Stimulated activated CD8-positive, alpha-beta memory T cell treated with anti-CD3 and anti-CD28 coated beads, Interleukin-4, amount 100 ng/mL, for 1 hour (primary cell): ENCODE measurements at places on chromosomes 12 and 14.
A peak's percentile ranks its signal among the peaks of the same experiment; 100 is the strongest.

- no peak for DNase-seq
Observed at GRCh38 chr14:63448841-63449240, 94.3 kb downstream of the PPP2R5E start.

- no peak for DNase-seq
Observed at GRCh38 chr12:52862023-52862422, 13.2 kb upstream of the KRT78 start.

DNA sequence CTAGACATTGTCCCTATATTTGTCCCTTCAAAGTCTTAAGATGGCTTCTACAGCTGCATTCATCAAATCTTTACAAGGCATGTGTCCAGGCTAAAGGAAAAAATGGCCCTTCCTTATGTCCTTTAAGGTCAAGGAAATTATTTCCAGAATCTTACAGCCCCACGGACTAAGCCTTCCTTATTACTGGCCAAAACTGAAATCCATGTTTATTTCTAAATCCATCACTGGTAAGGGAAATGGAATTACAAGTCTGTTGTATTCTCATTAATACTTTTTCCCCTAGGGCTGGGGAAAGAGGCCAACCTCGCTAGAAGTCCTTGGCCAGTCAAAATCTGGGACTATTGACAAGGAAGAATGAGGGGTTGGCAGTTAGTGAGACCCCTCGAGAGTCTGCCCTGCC lies 252.5 kb downstream of the TMEM132C start:
- DNase-seq, result no peak

DNA sequence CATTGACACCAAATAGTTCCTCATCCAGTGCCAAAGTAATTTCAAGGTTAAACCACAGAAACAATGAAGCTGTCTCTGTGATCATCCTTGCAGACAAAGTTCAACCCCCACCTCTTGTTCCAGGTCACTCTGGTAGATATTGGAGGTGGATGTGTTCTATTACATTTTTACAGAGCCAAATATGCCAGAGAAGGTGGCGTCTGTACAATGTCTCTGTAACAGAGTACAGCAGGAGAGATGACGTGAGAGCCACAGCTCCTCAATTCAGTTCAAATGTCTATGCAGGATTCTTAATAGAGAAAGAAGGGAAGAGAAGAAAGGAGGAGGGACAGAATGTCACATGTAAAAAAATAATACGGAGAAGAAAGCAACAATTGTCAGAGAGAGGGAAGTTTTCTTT lies 268.3 kb upstream of the OR4E1 start:
- DNase-seq, result no peak

DNA sequence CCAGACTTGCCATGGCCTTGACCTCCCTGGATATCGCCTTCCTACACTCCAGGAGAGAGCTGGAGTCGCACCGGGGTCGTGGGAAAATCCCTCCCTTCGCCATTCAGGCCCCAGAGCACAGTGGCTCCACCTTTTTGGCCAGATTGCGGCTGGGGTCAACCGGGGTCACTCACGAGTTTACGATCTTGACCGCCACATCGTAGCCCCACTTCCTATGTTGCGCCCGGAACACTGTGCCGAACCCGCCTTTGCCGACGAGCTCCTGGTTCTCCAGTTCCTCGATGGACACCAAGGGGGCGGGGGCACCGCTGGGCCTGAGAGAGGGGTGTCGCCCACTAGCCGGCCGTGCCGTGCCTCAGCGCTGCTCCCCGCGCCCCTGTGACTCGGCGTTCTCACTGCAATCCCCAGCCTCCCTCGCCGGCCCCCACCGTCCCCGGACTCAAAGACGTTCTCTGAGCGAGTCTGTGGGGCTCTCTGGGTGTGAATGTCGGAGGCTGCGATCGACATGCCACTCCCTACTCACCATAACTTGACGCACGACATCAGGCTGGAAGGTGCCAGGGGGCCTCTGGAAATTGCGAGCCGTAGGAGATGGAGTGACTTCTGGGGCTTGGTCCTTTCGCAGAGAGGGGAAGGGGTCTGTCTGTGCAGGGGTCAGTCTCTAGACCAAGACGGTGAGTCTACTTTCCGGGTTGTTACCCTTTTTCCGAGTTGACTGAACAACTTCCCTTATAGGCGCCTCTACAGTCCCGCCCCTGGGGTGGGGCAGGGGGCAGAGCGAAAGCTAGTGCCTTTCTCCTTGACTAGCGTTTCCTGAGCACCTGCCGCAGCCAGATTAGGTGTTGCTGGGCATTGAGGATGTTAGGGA lies at the start of gene RIPK3:
RIPK3 (minus strand) TSS at position 708 of the 868 bp plus-strand sequence; CDS start at position 543, 165 bp downstream.
- DNase-seq, result peak; percentile 54

DNA sequence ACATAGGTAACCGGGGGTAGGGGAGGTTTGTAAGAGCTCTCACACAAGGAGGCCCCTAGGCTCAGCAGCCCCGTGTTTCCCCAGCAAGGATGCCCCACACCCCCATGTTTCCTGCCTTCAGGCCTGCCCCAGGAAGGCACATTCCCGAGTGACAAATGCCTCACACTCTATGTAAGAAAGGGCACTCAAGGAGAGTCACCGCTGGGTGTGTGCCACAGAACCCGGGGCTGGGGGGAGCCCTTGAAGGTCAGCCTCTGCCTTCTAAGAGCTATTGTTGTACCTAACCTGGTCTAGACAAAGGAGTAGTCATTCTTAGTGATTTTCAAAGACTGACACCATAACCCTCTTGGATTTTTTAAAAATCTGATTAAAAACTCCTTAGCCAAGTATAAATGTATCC lies 333.6 kb downstream of the DPF3 start:
- no peak for DNase-seq

GRCh38 chr12:130713581-130713991 lies 2.5 kb downstream of the RIMBP2 start:
- no peak for DNase-seq

GRCh38 chr14:95409477-95410272 lies 90.0 kb upstream of the CLMN start:
- no peak for DNase-seq

DNA sequence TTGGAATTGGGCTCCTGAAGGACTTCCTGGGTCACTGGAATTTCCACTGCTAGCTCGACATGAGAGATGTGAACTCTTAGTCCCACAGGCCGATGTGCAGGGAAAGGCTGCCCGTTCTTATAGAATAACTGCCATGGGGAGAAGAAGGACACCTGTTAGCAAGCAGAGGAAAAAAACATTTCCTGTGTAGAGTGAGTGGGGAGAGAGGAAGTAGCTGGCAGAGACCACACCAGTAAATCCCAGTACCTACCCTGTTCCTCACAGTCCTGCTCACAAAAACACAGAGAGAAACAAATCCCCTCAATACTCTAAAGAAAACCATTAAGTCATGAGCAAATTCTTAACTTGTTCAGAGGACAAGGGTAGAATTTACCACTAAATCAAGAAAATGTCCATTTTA lies 29.5 kb downstream of the AREL1 start:
- no peak for DNase-seq

DNA sequence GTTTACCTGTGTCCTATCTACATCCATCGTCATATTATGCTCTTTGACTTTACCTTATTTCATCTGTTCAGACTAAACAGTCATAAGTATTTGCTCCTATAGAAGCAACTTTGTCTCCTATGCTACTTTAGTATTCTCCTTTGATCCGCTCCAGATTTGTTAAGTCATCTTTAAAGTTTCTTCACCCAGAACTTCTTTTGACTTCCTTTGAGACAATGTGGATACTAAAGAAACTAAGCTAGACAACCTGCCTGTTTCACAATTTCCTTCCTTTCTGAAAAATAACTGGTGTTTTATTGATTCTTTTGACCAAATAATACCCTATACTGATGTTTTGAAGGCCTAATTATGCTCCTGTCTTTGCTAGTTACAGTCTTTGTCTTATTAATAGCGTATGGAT lies 30.0 kb upstream of the LRRK2 start:
- DNase-seq, result no peak

- no peak for DNase-seq
Observed at GRCh38 chr12:41556176-41556575, 368.1 kb downstream of the PDZRN4 start.

- no peak for DNase-seq
Observed at GRCh38 chr12:83015390-83016217, 328.9 kb downstream of the TMTC2 start.

- no peak for DNase-seq
Observed at GRCh38 chr14:68404652-68405183, 388.1 kb downstream of the ZFP36L1 start.

- DNase-seq, result no peak
Observed at GRCh38 chr12:95202691-95203486, 14.4 kb downstream of the FGD6 start.

DNA sequence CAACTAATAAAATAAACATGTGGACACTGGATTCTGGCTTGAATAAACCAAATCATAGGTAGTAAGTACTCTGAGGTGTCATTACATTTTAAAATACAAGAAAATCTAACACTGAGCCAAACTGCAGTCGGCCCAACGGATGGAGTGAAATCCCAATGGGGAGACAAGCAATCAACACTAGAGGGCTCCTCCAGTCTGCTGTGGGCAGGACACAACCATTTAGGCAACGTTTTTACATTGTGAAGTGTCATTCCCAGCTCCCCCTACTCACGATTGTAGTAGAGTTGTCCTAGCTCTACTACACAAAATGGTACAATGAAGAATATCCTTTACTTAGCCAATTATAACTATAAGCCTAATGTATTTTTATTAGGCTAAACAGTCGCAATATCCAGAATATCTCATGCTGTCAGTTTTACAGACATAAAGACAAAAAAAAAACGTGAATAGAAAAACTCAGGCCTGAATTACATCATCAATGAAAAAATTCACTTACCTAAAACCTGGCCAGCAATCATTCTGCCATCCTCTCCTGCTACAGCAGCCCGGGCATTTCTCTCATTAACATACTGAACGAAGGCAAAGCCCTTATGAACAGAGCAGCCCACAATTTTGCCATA lies 35.7 kb downstream of the HNRNPC start:
- DNase-seq, result no peak

- no peak for DNase-seq
Observed at GRCh38 chr14:101473795-101474562, 87.3 kb upstream of the DIO3 start.

GRCh38 chr12:32179011-32179395 lies 72.4 kb downstream of the BICD1 start:
- DNase-seq, result no peak

GRCh38 chr14:38261620-38262019 lies 5.7 kb upstream of the CLEC14A start:
- DNase-seq, result no peak

- no peak for DNase-seq
Observed at GRCh38 chr14:32366986-32367385, 37.9 kb downstream of the AKAP6 start.

- no peak for DNase-seq
Observed at GRCh38 chr12:51275088-51275487, 4.9 kb upstream of the SMAGP start.

- DNase-seq, result no peak
Observed at GRCh38 chr14:61337893-61338292, 16.5 kb downstream of the PRKCH start.

DNA sequence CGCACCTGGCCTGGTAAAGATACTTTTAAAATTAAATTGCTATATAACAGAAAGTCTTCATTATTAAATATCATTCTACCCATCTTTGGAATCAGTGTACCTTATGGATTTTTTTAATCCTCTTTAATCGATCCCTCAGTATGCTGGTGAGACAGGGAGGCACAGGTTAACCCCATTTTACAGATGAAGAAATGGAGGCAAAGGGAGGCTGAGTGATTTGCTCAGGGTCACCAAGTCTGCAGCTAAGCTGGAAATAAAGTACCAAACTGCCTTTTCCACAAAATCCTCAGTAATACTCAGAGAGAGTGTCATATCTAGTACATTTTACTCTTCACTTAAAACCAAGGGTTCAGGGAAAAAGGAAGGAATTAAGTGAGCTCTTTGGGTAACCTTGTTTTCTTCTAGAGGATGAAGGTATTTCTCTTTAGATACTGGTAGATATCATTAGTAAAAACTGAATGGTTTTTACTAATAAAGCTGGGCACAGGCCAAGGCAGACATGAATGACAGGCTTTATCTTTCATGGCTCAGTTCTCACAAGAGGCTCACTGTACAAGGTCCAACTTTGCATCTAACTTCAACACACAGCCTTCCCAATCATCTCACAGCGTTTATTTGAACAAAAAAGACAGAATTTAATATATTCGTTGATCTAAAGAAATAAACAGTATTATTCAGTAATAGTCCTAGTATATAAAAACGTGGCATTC lies 35.3 kb upstream of the TTC7B start:
- no peak for DNase-seq

DNA sequence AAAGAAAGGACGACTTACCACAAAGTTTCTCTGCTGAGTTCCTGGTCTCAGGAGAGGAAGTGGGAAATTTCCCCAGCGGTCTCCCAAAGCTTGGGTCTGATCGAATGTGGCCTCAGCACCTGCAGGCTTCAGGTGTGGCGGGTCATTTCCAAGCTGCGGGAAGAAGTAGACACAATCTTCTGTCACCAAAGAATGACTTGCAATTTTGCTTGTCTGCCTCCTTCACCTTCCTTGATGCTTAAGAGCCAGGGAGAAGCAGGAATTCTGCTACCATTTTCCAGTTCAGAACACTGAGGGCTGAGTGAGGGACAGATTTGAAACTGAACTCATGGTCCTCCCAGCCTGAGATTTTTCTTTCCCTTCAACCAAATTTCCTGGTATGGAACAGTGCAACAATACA lies 87.8 kb downstream of the RIMBP2 start:
- no peak for DNase-seq

- DNase-seq, result no peak
Observed at GRCh38 chr14:51478175-51478621, 173.5 kb upstream of the FRMD6 start.

- no peak for DNase-seq
Observed at GRCh38 chr12:96256672-96257361, 62.6 kb downstream of the ELK3 start.

GRCh38 chr12:15767301-15767700 lies 21.9 kb downstream of the EPS8 start:
- DNase-seq, result no peak

GRCh38 chr12:113409462-113410124 lies 5.9 kb upstream of the SDS start:
- no peak for DNase-seq

DNA sequence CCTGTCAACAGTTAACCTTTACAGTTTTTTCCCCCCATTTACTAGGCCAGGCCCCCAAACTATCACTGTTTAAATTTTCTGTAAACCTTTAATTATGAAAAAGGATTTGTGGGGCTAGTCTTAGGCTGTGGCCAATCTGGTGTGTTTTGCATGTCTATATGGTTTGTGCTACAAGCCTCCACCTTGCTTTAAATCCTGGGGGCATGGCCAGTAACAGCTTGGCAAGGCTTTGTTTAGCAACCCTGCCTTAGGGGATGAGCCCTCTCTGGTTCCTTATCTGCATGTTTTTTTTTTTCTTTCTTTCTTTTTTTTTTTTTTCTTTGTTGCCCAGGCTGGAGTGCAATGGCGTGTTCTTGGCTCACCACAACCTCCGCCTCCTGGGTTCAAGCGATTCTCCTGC lies 102.7 kb downstream of the KCNMB4 start:
- no peak for DNase-seq
